ENCODE measurements at places on chromosomes 3 and 15.

DNA sequence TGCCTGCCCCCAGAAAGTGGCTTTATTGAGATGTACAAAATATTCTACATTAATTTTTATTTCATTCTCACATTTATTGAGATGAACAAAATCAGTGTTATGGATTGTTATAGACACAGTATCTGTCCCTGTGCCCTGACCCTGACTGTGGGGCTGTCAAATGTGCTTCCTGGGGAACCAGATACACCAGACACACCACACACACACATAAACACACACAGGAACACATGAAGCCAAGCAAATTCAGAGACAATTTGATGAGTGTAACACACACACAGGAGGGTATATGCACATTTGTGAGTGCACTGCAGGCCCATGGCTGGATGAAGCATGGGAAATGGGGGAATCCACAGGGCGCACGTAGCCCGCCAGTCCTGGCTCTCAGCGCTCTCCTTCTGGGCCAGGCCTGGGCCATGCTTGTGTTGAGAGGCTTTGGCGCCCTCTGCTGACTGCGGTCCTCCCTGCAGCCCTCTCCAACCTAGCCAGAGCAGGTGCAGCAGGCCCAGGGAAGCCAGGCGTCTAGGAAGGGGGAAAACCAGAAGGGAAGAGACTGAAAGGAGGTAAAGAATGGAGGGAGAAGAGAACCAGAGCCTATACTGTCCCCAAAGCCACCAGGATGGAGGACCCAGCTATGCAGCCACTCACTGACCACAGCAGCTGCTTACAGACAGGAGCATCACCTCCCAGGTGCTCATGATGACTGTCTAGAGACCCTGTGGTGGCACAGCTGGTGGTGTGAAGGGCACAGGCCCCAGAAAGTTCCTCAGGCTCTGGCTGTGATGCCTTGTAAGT, 18.0 kb upstream of the LOXL1 start:
- peak; percentile 70 for DNase-seq

- DNase-seq, result no peak
Measured at GRCh38 chr3:137191133-137191923, 233.5 kb downstream of the IL20RB start.

DNA sequence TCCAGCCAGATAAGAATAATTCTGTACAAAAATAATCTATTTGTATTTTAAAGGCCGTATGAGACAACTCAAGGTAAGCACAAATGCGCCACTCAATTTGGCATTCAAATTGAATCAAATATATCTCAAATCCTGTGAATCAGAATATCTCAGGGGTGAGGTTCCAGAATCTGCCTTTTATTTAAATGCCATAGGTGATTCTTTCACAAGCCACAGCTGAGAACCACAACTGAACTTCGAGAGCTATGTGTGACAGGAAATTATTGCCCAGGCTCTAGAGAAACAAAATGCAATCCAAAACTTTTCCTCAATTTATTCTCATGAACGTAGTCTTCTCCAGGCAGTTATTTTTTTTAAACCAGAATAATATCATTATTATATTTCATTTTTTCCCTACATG, 11.9 kb downstream of the ATP8B4 start:
- DNase-seq, result no peak

DNA sequence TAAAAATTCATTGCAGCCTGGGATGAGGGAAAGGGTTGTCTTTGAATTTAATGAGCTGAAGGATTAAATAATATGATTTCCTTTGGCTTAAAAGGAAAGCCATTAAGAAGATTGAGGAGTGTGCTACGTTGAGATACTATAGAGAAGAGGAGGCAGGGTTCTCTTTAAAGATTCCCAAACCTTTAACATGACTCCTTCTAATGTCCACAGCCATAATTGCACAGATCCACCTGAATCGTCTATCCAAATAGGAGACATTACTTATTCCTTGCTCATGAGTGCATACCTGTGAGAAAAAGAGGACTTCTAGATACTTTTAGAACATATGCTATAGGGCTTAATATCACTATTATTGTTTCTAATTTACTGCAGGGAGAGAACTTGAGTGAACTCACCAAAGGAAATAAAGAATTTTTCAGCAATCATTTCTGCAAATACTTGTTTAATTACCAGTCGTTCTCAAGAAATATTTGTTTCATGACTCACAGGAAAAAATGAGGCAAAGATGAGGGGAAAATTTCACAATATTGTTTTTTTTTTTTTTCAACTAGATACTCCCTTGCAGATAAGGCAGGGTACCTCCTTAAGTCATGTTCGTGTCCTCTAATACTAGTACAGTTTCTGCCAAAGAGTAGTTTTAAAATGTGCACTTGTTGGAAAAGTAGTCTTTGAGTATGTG, 8.9 kb upstream of the SUCNR1 start:
- no peak for DNase-seq

GRCh38 chr3:42750834-42751233, 22.2 kb downstream of the CCDC13 start:
- no peak for DNase-seq

DNA sequence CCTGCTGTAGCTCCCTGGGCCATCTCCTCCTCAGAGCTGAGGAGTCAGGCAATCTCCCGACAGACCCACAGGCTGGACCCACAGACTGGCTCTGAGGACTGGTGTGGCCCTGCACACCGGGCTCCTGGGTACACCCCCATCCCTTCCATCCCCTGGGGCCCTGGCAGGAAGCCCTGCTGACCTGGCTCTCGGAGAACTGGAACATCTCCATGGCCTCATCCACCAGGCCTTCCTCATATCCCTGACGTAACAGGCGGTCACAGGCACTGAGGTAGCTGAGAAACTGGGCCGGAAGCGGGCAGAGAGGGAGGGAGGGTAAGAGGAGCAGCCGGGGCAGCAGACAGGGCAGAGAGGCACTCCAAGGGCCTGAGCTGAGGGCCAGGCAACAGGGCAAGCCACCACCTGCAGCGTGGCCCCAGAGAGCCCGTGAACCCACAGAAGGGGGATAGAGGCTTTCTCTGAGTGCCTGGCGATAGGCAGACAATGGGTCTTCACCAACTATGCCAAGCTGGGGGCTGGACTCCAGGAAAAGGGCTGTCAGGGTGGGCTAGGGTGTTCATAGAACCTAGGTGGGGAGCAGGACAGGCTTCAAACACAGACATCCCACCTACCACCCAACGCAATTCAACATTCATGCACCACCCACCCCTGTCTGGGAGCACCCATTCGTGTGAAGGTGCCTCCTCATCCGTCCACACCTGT, 17.9 kb downstream of the KBTBD13 start:
- no peak for DNase-seq

DNA sequence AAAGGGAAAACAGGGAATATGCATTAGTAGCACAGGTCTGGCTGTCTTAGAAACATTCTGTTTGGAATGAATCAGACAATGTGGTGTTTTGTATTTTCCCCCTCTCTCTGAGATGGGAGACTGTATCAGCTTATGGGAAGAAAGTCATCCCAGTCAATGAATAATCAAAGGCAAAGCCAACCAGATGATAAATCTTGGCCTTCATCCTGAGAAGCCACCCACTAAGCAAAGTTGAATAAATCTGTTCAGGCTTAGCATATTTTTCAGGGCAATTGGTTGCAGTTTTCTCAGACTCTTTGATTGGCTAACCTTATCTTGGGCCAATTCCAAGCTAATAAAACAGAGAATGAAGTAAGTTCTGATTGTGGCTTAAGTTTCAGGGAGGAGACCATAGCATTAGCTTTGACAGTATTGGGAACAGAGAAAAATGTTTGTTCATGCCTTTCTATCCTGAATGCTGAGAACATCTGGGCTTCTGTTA, 63.6 kb upstream of the ARL8B start:
- no peak for DNase-seq

DNA sequence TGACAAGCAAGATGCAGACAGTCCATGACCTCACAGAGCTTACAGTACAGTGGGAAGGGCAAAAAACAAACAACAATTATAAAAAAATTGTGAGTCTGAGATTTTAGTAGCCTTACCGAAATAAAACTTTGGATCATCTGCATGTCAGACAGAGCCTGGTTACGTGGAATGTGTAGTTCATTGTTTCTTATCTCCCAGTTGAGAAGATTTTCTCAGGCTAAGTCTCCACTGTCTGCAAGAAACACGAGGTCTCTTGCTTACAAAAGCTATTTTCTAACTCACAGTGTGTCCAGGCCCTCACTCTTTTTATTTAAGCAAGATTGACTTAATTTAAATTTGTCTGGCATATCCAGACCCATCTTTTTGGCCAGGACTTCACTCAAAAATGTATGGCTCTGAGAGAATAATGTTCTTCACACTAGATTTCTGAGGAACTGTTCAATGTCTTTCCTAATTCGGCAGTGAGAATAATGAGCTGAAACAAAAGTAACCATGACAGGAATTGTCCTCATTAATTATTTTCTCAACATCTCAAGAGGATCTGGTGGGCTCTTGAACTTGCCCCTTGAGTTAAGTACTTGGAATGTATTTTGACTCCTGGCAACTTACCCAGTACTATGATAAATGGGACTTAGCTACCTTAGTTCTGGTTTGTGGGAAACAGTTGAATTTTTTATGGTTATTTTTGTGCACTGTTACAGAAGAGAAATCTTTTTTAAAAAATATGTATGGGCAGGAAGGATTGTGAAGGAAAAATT, 265.1 kb upstream of the COL8A1 start:
- DNase-seq, result peak; percentile 74

DNA sequence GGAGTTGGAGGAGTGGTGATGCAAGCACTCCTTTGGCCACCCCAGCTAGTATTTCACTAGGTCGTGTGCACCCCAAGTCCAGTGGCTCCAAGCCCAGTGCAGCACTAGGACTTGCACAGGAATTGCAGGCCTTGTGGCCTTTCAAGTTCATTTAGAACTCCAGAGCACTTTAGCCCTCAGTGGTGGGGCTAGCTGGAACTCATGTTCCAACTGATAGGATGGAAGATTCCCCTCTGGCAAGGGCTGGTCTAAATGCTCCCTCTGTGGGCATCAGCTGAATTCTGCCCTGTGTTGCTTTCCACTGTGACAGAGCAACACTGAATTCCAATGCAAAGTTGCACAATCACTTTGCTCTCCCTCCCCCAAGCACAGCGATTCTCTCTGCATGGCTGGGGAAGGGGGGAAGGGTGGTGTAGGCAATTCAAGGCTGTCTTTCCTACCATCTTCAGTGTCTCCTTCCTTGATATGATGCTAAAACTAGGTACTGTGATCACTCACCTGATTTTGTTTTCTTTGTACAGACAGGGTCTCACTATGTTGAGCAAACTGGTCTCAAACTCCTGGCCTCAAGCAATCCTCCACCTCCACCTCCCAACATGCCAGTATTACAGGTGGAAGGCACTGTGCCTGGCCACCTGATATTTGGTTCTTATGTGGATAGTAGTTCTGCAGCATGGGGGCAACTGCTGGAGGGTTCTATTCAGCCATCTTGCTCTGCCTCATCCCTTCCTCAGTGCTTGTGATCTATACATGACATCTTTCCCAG, 10.3 kb downstream of the USF3 start:
- no peak for DNase-seq
